SHP77 treated with DMSO at 0.1 percent for 48 hours (cell line): ENCODE measurements at places on chromosomes 1 and 21.

GRCh38 chr1:31387612-31388011 is 14.7 kb upstream of the FABP3 start:
- no peak for DNase-seq

GRCh38 chr1:200281201-200281835 is 128.5 kb downstream of the ZNF281 start:
- DNase-seq = no peak

- no peak for DNase-seq
Measured at GRCh38 chr1:226981838-226982237, 41.7 kb downstream of the COQ8A start.

DNA sequence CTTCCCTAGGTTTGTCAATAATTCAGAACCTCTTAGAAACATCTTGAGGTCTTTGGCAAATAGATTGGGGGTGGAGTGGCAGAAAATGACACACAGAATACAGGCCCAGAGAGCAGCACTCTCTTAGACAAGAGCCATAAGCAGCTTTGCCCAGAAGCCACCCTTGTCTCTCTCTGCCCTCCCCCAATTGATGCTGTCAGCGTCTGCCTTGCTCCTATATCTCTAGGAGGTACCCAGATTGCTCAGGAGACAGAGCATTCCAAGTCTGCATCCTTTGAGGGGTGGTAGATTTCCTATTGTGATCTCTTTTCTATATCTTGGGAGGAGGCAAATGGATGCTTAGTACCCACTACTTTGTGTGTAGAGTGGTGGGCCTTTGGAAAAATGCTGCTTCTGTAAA is 1.8 kb downstream of the RGL1 start:
- DNase-seq = no peak

GRCh38 chr1:108685529-108685928 is 6.6 kb upstream of the PRPF38B start:
- no peak for DNase-seq

GRCh38 chr1:54851936-54852524 is 35.0 kb downstream of the DHCR24 start:
- no peak for DNase-seq

GRCh38 chr1:223514644-223515043 is 121.4 kb downstream of the CCDC185 start:
- DNase-seq = no peak

- DNase-seq = no peak
Measured at GRCh38 chr1:210440081-210440480, 111.4 kb downstream of the HHAT start.

DNA sequence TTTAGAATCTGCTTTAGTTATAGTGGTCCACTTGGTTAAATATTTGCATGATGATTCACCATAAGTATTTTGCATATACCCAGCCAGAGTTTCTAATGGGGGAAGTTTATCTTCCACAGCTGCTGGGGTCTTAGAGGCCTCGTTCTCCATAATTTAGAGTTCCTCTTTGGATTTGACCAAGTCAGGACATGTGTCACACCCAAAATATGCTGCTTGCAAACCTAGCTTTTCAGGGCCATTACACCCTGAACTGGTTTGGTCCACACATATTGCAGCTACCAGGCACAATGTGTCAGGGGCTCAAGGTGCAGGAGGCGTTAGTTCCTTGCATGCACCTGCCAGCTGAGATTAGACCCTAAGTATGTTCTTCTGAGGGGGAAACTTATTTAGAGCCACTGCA is 17.1 kb upstream of the FMO4 start:
- no peak for DNase-seq

DNA sequence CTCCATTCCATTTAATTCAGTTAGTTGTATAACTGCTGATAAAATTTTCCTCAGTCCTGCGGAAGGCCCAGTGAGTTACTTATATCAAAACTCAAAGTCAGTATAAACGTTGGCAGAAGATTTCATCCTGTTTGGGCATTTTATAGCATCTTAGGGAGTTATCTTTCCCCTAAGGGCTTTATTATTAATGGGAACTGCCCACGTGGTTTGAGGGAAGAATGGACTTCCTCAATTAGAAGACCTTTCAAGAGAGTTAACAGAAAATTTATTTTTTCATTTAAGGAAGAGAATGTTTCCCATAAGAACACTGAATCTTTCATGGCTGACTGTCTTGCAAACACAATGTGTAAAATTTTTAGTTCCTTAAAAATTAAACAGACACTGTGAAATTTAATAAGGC is 400.1 kb downstream of the NEGR1 start:
- DNase-seq = no peak

- no peak for DNase-seq
Measured at GRCh38 chr1:201633811-201634210, 94.9 kb downstream of the NAV1 start.

- no peak for DNase-seq
Measured at GRCh38 chr1:22531251-22531650, 32.0 kb upstream of the EPHA8 start.

DNA sequence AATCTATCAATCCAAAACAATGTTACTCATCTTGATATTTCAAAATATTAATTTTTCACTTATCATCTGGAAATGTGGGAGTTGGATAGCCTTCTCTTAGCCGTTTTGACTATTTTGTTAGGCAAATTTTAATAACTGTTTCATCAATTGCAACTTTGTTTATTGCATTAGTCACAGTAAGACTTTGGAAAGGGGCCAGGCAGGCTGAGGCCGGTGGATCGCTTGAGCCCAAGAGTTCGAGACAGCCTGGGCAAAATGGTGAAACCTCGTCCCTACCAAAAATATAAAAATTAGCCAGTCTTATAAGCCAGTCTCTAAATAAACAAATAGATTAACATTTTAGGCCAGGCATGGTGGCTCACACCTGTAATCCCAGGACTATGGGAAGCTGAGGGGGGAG is 113.0 kb upstream of the NR5A2 start:
- no peak for DNase-seq

DNA sequence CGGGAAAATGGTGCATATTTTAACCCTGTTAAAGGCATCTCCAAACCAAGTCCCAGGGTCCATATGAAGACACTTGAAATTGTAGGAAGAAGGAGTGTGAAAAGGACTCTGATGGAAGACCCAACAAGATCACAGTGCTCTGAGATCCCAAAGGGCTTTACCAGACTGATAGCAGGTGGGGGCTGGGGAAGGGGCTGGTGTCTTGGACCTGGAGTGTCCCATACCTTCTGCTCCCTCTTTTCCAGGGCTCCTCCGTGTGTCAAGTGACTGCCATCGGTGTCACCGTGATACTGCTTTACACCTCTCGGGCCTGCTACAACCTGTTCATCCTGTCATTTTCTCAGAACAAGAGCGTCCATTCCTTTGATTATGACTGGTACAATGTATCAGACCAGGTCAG is 37.3 kb downstream of the GPR137B start:
- DNase-seq = no peak

GRCh38 chr1:31984419-31985347 is 29.0 kb upstream of the KHDRBS1 start:
- no peak for DNase-seq

DNA sequence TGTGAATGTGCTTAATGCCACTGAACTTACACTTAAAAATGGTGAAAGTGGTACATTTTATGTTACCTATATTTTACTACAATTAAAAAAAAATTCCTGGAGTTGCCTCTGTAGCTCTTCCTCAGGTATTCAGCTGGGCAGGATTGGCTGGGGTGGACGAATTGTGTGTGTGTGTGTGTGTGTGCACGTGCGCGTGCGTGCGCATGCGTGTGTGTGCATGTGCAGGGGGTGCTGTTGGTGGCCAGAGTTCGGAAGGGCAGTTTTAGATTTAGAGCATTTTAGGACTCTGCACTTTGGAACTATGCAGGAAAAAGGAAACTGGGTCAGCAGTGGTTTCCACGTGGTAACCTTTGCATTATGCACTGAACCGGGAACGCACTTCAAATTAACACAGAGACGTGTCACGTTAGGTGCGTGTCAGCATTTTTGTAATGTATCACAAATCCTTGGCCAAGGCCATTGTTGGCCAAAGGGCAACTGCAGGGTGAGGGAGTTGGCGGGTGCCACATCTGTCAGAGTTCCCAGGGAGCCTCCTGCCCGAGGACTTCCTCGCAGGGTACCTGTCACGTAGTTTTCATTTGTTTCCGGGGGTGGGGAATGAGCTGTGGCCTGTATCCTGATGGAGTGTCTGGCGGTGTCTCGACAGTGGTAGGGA is 312.8 kb downstream of the CAMTA1 start:
- DNase-seq = no peak

- no peak for DNase-seq
Measured at GRCh38 chr1:115428676-115429075, 90.6 kb upstream of the NGF start.

- DNase-seq = no peak
Measured at GRCh38 chr1:12215118-12215961, 14.5 kb upstream of the VPS13D start.

DNA sequence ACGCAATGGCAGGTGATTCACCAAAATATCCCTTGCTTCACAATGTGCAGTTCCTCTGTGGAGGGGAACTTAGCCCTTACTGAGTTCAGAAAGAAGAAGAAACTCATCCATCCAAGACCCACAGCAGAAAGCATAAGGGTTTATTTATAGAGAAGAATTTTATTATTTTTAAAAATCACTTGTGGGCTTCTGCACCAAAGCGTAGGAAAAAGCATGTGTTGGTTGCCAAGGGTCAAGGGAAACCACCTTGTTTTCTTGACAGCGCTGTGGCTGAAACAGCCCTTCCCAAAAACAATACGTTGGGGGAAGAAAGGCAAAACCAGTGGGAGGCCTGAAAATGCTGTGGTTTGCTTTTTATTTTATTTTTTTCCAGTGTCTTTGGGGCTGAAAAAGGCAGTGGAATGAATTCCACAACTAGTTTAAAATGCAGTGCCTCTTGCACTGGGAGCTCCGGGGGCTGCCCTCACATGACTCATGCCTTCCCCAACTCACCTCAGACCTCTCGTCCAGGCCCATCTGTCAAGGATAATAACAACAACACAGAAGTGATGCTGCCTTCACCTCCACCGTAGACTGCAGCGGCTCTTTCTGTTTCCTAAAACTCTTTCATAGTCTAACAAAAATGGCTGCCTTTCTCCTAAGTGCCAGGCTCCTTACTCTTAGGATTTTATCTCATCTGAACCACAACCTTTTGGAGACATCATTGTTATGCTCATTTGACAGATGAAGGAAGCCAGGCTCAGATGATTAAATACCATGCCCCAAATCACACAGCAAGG is 224.2 kb upstream of the JUN start:
- DNase-seq = no peak

DNA sequence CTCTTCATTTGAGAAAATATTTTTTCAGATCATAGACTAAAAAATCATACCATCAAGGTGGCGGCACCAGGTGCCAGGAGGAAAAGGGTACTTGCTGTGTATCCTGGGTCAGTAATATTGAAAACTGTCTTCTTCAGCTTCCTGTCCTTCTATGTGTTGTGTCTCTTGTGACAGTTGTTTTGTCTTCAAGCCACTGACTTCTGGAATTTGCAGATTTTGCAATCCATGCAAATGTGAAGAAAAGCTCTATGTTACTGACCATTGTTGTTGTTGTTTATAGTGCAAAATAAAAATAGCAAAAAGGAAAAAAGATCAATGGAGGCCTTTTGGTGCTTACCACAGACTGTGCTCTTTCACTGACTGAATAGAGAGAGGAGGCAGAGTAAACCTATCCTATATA is 83.2 kb upstream of the RHOU start:
- no peak for DNase-seq

- DNase-seq = no peak
Measured at GRCh38 chr21:17472592-17473271, 40.1 kb upstream of the CXADR start.

- no peak for DNase-seq
Measured at GRCh38 chr1:2277741-2278488, 49.8 kb downstream of the SKI start.

GRCh38 chr1:246528933-246529731 is 22.1 kb upstream of the SMYD3 start:
- DNase-seq = no peak

DNA sequence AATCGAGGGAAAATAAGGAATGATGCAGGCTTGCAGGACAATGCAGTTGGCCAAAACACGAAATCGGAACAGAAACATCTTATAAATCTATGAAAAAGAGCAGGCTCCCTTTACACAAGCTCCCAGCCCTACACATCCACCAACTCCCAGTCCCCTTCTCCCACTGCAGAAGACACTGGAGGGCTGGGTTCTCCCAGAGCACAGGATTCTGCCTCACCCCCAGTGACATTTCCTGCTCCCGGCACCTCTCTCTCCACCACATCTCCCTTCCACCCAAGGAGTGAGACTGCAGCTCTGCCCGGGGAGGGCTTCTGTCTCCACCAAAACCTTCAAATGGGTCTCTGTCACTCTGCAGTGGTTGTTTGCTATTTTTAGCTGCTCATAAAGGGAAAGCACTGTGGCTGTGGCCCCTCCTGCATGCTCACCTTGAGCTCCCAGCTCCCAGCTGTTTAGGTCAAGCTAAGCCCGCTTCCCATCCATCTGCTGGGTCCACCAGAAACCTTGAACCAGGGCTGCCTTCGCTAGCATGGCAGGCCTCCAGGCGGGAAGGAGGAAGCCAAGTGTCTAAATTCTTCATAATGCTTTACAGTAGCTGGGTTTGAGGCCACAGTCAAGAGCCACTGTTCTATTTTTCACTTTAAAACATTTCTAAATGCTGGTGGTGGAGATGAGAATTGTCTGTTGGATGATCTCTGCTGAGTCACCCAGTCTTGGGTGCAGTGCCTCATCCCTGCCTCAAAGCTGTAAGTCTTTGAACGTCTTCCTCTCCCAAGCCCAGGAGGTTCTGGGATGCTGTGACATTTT is 3.3 kb upstream of the C2CD2 start:
- DNase-seq = no peak

- no peak for DNase-seq
Measured at GRCh38 chr1:77639056-77639455, 43.4 kb downstream of the ZZZ3 start.

GRCh38 chr1:107739201-107739600 is 225.8 kb downstream of the VAV3 start:
- no peak for DNase-seq

DNA sequence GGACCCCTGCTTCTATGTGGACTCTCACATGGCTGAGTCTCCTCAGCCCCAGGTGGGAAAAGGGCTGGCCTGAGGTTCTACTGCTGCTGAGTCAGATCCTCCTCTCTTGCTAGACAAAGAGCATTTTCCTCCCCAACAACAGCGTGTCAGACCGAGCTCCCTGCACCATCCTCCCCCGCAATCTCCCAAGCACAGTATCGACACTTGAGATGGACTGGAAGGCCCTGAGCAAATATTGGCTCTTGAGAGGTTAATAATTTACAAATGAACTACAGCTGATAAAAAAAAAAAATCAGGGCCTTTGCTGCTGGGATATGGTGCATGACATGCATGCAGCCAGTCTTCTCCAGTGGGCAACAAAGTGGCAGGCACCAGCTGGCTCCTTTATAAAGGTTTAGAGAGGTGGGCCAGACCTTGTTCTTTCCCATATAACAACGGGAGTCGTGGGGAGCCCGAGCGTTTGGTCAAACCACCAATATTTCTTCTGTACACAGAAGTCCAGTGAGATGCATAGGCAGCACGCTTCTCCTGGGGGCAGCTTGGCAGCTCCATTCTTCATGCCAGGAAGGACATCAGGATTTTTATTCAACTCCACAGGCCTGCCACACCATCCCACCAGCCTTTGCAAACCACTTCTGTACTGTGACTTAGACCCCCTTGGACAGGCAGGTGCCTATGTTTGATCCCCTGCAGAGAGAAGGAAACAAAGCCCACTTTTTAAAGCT is 55.4 kb upstream of the CAMK1G start:
- no peak for DNase-seq
